ENCODE measurements at places on chromosomes 3 and 15.

DNA sequence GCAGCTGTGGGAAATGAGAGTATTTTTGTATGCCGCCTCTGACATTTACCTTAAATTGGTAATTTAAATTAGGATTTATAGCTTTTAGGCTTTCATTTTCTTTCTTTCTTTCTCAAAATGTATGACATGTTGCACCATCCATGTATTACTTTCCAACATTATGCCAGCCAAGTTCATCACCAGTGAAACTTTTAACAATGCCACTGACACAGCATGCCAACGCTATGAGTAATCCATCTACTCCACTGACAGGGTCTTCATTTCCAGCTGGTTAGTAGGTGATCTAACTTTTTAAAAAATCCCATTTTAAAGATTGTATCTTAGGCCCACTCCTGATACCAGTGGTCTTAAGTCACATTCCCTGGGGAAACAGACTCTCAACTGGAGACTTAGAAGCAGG, 21.8 kb upstream of the CLDN16 start:
- peak; percentile 70 for DNase-seq

DNA sequence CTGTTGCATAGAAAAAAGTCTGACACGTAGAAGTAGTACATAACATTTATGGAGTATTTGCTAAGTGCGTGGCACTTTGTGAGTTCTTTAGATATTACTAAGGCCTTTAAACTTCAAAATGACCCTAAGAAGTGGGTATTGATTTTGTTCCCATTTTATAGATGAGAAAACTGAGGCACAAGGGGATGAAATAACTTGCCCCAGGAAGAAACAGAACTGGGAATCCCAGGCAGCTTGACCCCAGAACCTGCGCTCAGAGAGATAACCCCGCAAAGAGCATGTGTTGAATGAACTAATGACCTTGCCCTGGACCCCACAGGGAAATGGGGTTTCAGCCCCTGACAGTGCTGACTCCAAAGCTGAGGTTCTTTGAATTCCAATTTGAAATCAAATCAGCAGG, 30.5 kb upstream of the CCDC174 start:
- DNase-seq, result no peak

- DNase-seq, result no peak
These were observed 4.3 kb upstream of the LRRK1 start for GRCh38 chr15:100914876-100915275.

DNA sequence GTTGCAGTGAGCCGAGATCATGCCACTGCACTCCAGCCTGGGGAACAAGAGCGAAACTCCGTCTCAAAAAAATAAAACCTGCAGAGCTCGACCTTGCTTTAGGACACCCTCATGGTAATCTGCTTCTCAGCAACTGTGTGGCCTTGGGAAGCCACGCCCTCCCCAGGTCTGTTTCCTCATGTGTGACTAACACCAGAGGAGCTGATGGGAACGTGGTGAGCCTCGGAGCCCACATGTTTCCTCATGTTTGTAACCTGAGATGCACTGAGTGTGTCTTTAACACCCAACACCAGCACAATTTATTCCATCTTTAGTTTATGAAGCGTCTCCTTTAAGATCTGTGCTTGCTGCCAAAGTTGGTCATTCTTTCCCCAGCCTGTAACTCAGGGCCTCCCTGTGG, 142.8 kb downstream of the OCA2 start:
- DNase-seq, result no peak
